ENCODE measurements at places on chromosomes 5 and 9. TPM values are rescaled to one million over a fixed set of nuclear protein-coding genes. Genes with fewer than 3 reads are reported as not detected.

Gene MAMDC4
- 14.9 TPM for total RNA-seq

DNA sequence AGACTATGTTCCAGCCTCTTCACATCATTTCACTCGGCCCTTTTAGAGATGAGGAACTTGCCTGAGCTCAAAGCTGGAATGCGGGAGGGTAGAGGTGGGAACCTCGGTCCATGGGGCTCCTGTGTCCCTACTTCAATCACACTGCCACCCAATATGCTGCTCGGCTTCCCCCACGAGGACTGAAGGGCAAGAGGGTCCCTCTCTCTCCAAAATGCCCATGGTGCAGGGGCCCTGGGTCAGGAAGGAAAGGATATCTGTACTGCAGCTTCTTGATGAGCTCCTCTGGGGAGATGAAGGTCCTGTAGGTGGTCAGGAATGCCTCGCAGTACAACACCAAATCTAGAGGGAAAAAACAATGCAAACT is 46.5 kb downstream of the PRRT1B start:
- no peak for DNase-seq

DNA sequence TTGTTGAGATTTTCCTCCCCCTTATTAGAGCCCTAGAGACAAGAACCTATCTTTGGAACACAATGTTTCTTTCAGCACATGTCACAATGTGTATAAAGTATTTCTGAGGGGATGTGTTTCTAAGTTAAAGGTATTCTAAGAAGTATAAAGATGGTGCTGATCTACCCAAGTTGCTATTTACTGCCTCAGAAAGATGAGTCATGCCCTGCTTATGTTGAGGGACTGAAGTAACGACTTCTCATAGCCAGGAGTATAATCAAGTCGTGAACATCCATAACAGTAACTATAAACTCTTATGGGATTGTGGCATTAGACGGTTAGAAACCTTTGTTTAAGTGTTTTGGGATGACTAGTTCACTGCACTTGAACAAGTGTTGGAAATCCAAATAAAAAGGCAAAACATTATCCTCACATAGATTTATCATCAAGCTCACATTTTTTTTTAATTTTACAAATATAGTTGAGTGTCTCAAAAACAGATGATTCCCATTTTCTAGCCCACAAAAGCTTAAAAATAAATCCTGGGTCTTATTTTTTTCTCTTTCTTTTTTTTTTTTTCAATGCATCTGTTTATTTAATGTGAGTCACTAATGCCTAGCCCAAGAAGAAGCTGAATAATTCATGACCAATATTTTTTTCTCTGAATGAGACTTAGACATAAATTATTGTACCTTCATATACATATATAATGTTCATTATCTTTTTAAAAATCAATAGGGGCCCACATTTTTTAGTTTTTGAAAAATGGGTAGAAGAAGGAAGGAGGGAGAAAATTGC is 12.2 kb upstream of the TMEM252 start:
- peak; percentile 25 for DNase-seq

DNA sequence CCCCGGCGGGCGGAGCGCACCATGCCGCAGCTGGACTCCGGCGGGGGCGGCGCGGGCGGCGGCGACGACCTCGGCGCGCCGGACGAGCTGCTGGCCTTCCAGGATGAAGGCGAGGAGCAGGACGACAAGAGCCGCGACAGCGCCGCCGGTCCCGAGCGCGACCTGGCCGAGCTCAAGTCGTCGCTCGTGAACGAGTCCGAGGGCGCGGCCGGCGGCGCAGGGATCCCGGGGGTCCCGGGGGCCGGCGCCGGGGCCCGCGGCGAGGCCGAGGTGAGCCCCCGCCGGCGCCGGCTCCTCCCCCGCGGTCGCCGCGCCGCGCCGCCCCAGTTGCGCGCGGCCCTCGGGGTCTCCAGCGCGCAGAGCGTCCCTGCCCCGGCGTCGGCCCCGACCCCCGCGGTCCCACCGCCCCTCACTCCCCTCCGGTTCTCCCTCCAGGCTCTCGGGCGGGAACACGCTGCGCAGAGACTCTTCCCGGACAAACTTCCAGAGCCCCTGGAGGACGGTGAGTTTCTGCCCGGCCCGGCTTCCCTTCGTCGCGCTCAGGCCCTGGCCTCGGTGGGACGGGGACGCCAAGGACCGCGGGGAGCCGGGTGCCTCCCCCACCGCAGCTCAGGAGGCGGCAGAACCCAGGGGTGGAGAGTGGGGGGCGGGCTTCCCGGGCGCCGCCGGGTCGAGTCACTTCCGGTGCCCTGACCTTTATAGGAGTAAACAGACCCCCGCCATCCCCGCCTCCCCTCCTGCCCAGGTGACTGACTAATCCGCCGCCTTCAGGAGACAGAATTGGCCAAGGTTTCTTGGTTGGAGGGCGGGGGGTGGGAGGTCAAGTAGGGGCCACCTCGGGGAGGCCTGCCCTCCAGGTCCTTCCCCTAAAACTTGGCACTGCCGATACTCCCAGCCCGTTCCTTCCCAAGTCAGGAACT is 665 bp downstream of the TCF7 start:
- DNase-seq, result peak; percentile 42

- no peak for DNase-seq
Observed at GRCh38 chr9:135100241-135100681, 12.8 kb downstream of the OLFM1 start.

DNA sequence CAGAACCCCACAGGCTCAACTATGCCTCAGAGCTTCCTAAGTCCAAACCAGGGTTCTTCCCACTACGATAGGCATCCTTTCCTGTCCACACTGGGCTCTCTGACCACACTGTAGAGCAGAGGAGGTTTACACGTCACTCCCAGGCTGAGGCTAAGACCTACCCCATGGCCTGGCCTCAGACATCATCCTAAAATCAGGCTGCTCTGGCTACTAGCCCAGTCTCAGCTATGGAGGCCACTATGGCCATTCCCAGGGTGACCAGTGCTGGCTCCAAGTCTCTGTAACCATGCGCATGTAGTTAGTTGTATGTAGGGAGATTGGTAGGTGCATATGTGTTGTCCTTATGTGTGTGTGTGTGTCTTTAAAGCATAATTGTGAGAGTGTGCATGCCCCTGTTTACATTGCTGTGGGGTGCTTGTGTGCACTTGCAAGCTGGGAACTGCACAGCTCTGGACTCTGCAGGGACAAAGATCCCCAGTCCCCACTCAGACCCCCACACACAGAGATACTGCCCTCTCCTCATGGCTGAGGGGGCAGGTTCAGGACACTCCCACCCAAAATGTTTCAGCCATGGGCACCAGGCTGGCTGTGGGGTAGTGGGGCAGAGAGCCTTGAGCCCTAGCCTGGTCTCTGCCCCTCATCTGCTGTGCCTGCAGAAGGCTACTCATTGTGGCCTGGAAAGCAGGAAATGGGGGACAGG is 12.3 kb downstream of the PDLIM4 start:
- DNase-seq, result no peak

Gene MYMK
- total RNA-seq, result not detected

GRCh38 chr5:73155271-73156222 is 17.4 kb upstream of the TMEM174 start:
- no peak for DNase-seq

GRCh38 chr5:30401479-30402058 is 791.9 kb upstream of the CDH6 start:
- peak; percentile 61 for DNase-seq

GRCh38 chr5:55327281-55327680 is 19.5 kb downstream of the MTREX start:
- DNase-seq, result no peak

Gene NRARP
- 116 TPM for total RNA-seq

GRCh38 chr5:132371603-132371994 is 2.1 kb downstream of the SLC22A5 start:
- DNase-seq, result no peak

Gene STRBP
- total RNA-seq, result 18.4 TPM

Gene PCA3
- total RNA-seq, result not detected

- DNase-seq, result peak; percentile 47
Observed at GRCh38 chr5:75510417-75510835, 1.0 kb downstream of the CERT1 start.

Gene ADAMTS6
- total RNA-seq, result 21.6 TPM

Gene TMEM252
- total RNA-seq, result 0.26 TPM

- DNase-seq, result no peak
Observed at GRCh38 chr5:116646611-116647289, 72.1 kb upstream of the SEMA6A start.

Gene PRR16
- not detected for total RNA-seq

Gene ANKRD31
- not detected for total RNA-seq

- DNase-seq, result no peak
Observed at GRCh38 chr5:122730456-122730855, 44.4 kb upstream of the SNX2 start.

Gene STPG3
- not detected for total RNA-seq

DNA sequence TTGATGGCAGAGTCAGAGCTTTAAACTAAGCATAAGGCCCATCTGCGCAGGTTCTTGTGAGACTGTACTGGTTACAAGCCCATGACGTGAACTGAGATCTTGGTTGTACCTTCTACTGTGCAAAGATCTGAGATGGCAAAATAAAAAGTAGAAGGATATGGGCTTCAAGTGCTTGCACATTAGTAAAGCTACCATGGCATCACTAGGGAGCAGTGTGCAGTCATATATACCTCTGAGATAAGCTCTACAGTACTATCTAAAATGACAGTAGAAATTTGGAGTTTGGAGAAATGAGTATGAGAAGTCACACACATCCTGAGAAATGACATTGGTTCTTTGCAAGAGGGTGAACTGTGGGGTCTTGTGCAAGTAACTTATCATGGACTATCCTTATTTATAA is 408.2 kb upstream of the PRR16 start:
- DNase-seq, result no peak

DNA sequence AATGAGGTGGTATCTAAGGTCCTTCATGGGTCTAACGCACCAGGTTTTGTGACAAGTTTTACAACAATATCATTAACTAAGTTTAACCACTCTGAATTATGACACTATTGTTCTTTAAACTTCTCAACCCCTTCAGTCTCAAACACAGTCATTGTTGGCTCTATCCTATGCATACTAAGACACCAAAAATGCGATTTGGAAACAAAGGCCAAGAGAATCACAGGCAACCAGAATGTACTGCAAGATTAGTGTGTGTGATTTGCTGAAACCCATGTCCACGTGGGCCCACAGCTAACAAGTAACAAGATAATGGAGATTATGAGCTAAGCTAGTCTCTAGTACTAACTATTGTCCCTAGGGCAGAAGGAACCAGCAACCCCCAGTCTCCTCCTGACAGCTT is 142.2 kb upstream of the RANBP3L start:
- no peak for DNase-seq

- DNase-seq, result peak; percentile 79
Observed at GRCh38 chr5:71482132-71482531, 26.7 kb downstream of the BDP1 start.

GRCh38 chr5:169339869-169340268 is 38.9 kb upstream of the SLIT3 start:
- DNase-seq, result no peak

DNA sequence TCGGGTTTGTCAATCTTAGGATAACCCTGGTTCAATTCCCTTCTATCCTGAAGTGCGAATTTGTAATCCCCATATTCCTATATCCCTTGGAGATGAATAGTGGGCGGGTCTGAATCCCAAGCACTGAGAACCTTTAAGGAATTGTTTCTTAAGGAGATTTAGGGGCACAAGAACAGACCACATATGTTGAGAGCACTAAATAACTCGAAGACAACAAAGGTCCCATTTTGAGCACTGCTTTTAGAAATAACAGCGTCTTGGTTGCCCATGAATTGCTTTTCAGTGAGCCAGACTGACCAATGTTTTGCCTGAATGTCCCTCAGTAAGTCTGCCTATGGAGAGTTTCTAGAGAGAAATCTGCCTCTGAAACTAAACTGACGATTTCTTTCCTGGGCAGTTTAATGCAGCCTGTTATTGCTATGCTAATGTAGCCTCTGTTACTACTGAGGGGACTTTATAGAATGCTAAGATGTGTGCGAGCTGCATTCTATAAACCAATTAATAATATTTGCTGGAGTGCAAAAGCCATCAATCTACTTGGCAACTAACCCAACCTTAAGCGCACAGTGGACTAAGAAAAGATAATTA is 445.0 kb upstream of the DMAC1 start:
- DNase-seq, result no peak

- no peak for DNase-seq
Observed at GRCh38 chr9:123127512-123128075, 94.1 kb downstream of the GPR21 start.

DNA sequence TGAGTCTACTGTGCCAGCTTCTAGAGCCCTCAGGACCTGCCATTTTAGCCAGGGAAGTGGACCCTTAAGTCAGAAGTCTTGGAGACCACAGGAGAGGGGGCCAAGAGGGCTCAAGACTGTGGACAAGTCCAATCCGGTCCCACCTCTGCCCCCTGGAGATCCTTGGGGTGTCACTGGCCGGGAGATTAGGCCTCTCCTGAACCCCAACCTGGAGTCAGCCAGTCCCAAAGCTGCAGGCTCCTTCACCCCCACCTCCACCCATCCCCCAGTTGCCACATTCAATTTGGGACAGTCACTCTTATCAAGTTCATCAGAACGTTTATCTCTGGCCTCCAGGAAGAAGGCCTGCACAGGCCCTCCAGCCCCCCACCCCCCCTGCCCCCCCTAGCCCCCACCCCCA is 290 bp downstream of the SLC23A1 start:
- DNase-seq, result no peak

DNA sequence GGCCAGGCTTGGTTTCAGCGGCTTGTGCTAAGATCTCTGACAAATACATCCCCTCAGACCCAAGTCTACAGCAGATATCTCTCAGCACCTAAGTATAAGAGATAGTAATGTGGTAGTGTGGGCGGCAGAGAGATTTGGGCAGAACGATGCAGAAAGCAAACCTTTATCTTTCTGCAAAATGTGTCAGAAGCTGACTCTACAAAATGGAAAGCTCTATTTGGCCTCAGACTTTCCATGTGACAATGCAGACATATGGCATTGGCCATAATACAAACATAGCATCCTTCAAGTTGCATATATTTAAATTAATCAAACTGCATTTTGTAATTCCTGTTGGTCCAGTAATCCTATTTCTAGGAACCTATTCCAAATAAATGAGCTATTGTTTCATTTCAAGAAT is 102.5 kb upstream of the RAI14 start:
- DNase-seq, result no peak

DNA sequence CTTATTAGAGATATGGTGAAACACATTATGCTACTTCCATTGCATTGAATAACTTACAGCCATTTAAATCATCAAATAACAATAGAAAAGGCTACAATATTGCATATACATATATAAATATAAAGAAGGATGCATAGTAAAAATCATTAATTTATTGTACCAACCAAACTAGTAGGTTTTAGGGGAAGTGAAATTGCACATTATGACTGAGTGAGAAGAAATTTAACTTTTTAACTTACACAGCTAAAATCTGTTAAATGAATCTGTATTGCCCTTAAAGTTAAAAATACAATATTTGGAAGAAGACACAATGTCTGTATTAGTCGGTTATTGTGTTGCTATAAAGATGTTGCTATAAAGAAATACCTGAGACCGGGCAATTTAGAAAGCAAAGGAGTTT is 2073.7 kb upstream of the ACO1 start:
- no peak for DNase-seq

- DNase-seq, result no peak
Observed at GRCh38 chr5:107302441-107302840, 368.3 kb downstream of the EFNA5 start.
